ENCODE measurements at places on chromosomes 11 and 22.

- no peak for DNase-seq
These were observed 78.6 kb upstream of the GRK3 start for GRCh38 chr22:25485626-25486545.

GRCh38 chr11:108912581-108912980 is 247.7 kb downstream of the DDX10 start:
- no peak for DNase-seq

DNA sequence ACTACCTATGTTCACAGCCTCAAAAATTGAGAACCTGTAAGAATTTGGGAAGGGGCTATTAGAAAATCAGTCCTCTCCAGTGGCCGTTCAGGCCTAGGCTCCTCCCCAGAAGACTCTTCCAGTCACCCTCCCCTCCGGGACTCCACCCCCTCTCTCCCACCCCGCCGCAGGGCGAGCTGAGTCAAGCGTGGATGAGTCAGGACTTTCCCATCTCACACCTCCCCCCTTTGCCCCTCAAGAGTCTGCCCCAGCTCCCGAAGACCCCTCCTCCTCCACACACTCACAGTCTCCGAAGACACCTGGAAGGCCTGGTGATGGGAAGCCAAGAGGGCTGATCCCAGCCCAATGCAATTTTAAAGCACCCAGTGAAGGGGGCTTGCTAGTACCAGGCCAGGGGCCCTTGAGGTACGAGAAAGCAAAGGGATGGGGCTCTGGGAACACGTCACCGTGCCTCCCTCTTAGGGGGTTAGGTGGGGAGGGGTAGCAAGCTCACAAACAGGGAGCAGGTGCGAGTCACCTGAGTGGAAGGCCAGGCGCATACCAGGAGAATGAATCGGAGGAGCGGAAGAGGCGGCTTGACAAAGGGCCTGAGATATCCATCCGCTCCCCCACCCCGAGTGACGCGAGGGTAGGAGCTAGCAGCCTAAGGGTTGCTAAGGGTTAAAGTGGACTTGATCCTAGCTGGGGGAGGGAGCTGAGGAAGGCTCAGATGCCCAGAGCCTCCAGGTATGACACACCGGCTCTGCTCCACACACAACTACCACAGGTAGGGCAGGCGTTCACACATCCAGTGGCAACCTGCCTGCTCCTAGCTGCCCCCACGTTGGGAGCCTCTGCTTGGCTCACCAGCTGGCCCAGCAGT is 13.6 kb downstream of the BCL9L start:
- DNase-seq: peak; percentile 65

- no peak for DNase-seq
These were observed 17.4 kb upstream of the CSNK2A3 start for GRCh38 chr11:11370255-11370961.

DNA sequence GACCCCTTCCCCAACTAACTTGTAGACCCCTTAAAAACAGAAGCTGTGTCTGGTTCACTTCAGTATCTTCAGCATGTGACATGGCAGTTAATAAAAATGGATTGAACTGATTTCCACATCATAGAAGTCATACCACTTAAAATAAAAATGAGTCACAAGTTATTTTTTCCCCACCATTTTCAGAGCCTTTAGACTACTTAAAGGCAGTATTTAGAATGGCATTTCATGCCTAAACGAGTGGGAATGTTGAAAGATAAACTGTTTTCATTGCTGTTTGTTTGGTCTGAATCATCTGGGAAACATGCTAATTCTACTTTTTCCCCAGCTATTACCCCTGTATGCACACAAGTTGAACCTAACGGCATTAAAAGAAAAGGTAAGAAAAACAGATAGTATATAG is 324.0 kb downstream of the RAB38 start:
- no peak for DNase-seq

- no peak for DNase-seq
These were observed 4.4 kb upstream of the TPCN2 start for GRCh38 chr11:69044111-69045013.

- peak; percentile 42 for DNase-seq
These were observed at the start of gene CD6 for GRCh38 chr11:60971520-60971919. Gene CD6 (plus strand): TSS chr11:60971680. CDS start chr11:60971866, 186 bp downstream.

Measured in stimulated activated CD8-positive, alpha-beta memory T cell treated with anti-CD3 and anti-CD28 coated beads, Interleukin-4, amount 100 ng/mL, for 4 hours (primary cell).